ENCODE measurements at places on chromosomes 5 and 9.
A peak's percentile ranks its signal among the peaks of the same experiment; 100 is the strongest.

- DNase-seq, result no peak
Measured at GRCh38 chr5:151064916-151065499, 15.8 kb downstream of the TNIP1 start.

DNA sequence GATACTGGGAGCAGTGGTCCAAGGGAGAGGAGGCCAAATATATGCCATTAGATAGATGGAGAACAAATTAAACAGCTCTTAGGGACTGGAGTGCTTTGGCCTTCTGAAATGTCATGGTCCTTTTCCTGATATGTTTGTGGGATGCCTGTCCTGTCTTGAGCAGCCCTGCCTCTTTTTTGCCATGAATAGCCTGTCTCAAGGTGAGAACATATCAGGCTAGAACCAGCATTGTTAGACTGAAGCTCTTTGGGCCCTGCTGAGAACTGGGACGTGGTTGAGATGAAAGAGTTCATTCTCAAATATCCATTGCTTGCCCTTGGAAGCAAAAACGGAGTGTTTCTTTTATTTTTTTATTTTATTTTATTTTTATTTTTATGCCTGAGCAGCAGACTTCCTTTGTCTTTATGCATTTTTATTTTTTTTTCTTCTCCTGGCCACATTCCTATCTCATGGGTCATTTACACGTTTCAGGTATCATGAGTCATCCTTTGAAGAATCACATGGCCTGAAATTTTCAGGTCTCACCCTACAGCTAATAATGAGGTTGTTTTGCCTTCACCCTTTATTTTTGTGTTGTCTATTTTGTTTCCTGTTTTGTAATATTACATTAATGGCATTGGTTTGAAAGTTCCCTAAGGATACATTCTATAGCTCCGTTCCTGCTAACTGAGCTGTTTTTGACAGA lies 371.4 kb downstream of the PSAT1 start:
- DNase-seq, result no peak

- no peak for DNase-seq
Measured at GRCh38 chr9:19901586-19901985, 112.7 kb upstream of the SLC24A2 start.

- no peak for DNase-seq
Measured at GRCh38 chr5:135178476-135179155, 144.6 kb upstream of the PITX1 start.

- no peak for DNase-seq
Measured at GRCh38 chr5:65808818-65809217, 86.8 kb downstream of the NLN start.

- no peak for DNase-seq
Measured at GRCh38 chr5:181223058-181223728, at the start of gene TRIM41. TRIM41 (plus strand) TSS chr5:181223281; CDS start chr5:181224000, 719 bp downstream.

DNA sequence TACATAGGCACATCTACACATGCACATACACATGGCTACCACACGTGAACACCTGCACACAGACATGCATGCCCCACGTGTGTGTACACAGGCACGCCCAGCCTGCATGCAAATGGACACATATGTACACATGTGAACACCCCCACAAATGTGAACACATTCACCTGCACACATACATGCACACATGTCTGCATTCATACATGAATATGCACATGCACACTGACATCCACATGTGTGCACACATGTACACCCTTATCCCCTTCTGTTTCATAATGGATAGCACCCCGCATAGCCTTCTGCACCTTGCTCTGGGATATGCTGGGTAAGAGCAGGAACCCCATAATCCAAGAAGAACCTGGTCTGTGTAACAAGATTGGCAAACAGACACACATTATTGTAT lies 66.2 kb downstream of the WNK2 start:
- DNase-seq, result no peak

- DNase-seq, result no peak
Measured at GRCh38 chr9:28407351-28407750, 834.1 kb upstream of the C9orf72 start.

- DNase-seq, result peak; percentile 3
Measured at GRCh38 chr5:64417390-64417789, 88.4 kb upstream of the RGS7BP start.

DNA sequence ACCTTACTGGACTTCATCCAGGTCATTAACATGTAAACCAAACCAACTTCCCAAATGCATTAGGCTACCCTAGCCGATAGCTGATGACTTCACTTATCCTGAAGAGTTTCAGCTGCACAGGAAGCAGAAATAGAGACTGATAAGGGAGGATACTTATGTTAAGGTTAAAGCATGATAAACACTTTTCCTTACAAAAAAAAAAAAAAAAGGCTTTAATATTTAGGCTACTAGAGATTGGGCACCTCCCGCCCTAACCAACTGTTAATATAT lies 1.6 kb upstream of the MEF2C start:
- DNase-seq, result no peak

DNA sequence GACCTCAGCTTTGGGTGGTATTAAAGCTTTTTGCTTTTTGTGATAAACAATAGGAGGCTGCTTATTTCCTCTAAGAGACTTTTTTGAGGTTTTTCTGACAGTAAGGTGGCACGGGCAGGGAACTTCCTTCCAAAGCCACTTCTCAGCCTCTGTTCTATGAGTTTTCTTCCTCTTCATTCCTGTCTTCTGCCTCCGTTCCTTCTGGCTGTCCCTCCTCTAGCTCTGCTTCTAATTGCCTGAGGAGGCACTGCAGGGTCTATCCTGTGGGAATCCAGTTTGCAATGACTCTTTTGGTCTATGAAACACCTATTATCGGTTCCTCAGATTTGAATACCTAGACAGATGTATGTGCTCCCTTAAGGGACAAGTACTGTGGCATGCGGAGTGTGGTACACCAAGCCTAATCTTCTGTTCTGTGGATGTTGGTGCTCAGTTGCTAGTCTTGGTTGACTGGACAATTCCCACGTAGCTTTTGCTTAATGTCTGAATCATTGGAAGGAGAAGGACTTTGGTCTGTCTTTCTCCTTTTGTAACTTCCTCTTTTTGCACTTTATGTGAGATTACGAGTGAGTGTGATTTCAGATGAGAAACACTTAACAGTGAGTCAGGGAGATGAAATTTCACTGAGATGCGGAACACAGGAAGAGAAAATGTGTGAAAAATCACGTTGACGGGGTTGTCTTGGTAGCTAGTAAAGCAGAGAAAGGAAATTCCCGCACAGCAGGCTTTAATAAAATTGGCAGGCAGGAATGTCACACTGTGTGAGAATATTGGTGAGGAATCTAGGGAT lies 305.2 kb downstream of the EFNA5 start:
- DNase-seq, result no peak

DNA sequence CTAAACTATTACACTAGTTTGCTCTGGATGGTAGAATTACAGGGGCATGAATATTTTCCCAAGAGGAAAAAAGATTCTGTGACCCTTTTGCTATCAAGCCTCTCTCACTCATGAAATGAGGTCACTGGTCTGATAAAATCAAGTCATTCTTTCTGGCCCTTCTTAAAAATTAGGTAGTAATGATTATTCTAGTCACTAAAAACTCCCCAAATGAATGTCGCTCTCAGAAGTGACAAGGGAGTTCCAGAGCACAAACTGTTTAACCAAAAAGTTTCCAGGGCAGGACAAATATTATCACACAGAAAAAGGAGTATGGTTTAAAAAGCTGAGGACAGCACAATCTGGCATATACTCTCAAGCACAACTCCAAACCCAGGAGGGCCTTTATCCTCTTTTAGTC lies 12.5 kb downstream of the ERMP1 start:
- DNase-seq, result no peak

DNA sequence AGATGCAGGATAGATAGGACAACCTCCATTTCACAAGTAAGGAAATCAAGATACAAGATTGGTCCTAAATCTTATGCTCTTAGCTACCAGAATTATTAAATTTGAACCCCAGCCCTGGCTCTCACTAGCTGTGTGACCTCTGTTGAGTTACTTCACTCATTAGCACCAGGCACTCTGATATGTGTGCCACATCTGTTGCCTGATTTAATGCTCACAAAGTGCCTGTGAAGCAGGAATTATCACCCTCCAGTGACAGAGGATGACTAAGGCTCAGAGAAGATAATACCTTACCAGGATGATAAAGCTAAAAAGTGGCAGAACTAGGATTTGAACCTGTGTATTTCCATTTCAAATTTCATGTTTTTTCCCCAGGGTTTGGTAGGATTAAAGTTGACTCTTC lies 110.0 kb downstream of the PLPPR1 start:
- DNase-seq, result no peak

- no peak for DNase-seq
Measured at GRCh38 chr9:38432922-38433510, 8.8 kb upstream of the IGFBPL1 start.

GRCh38 chr9:21931428-21931827 lies 62.8 kb downstream of the CDKN2A start:
- DNase-seq, result no peak

GRCh38 chr9:132854832-132855231 lies 23.3 kb downstream of the AK8 start:
- DNase-seq, result no peak

DNA sequence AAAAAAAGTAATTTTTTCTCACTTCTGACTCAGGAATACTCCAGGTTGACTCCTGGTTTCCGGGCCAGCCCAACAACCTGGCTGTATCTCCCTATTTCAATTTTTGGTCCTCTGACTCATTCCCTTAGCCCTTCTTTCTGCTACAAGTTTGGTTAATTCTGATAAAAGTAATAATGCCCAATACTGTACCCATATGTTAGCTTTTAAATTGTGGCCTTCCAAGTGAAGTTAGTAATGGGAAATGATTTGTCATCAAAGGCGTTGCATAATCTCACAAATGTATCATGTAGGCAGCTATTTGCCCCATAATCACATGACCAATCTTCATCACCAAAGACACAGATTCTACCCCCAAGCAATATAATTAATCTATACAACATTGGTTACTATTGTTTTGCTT lies 31.1 kb upstream of the BNC2 start:
- DNase-seq, result no peak

DNA sequence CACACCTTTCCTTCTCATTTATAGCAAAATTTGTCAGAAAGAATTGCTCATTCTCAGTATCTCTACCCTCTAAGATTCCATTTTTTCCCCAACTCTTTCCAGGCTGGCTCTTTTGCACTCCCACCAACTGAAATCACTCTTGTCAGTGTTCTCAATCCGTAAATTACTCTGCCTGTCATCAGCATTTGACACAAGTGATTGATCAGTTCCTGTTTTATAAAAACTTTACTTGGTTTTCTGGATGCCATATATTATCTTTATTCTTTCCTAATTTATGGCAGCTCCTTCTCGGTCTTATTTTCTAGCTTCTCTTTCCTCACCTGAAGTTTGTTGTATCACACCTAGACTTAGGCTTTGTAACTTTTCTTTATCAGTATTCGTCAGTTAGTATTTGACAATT lies 16.4 kb downstream of the DENND4C start:
- no peak for DNase-seq

- DNase-seq, result no peak
Measured at GRCh38 chr5:29992248-29992647, 1201.2 kb upstream of the CDH6 start.

- DNase-seq, result no peak
Measured at GRCh38 chr5:56639476-56639875, 175.9 kb upstream of the MAP3K1 start.

DNA sequence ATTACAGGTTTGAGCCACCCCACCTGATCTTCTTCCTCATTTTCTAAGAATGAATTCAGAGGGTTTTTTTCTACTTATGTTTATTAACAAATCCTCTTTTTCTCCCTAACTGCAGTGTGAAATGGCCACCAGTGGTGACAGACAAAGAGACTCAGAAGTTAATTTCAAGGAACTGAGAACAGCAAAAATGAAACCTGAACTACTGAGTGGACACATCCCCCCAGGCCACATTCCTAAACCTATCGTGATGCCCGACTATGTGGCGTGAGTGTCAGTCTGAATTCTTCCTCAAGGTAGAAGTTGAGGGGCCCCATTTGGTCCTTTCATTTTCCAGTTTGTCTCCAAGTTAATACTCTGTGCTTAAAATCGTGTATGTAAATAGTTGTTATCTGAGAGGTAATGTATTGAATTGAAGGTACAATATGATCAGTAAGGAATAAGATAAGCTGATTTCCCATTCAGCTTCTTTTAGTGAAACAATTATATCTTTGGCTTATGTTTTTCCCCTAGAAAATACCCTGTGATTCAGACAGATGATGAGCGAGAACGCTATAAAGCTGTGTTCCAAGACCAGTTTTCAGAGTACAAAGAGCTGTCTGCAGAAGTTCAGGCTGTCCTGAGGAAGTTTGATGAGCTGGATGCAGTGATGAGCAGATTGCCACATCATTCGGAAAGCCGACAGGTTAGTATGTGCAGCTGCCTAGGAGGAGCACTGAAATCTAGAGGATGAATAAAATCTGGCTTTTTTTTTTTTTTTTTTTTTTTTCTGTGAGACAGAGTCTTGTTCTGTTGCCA lies 17.7 kb downstream of the MARVELD2 start:
- DNase-seq, result no peak

DNA sequence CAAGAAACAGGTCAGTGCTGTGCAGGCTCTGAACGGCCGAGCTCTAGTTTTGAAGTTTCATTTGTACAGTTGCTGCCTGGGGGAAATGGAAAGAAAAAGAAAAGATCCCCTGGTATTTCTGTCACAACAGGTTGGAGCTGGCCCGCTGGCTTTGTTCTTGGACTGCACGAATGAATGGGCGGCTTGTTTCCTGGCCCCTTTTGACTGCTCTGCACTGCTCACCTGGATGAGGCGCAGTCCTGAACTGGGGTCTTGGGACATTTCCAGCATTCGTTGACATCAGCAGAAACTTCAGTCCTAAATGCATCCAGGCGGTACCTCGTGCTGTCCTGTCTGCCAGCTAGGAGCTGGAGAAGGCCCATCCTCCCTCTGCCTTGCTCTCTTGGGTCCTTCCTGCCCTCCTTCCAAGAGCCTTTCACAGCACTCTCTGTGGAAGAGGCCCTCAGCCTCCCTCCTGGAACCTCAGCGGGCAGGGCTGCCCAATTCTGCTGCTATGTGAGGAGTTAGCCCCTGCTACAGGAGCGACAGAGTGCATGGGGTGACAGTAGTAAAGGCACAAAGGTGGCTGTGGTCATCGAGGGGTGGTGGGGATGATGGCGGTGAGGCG lies 189.2 kb downstream of the FSTL4 start:
- no peak for DNase-seq

DNA sequence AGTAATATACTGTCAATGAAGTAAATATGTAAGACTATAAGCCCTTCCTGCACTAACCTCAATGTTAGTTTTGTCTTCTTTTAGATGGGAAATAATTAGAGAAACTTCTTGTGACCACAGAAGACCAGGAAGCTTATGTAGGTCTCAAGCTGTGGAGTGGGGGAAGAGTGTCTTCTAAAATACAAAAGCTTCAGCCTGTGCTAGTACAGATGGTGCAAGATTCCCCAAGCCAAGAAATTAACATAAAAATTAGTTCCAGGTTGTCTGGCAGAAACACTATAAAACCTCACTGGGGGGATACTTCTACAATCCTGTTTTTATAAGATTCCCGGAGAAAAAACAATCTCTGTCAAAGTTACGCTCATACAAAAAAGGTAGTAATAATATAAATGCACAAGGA lies 103.6 kb downstream of the FNBP1 start:
- no peak for DNase-seq

DNA sequence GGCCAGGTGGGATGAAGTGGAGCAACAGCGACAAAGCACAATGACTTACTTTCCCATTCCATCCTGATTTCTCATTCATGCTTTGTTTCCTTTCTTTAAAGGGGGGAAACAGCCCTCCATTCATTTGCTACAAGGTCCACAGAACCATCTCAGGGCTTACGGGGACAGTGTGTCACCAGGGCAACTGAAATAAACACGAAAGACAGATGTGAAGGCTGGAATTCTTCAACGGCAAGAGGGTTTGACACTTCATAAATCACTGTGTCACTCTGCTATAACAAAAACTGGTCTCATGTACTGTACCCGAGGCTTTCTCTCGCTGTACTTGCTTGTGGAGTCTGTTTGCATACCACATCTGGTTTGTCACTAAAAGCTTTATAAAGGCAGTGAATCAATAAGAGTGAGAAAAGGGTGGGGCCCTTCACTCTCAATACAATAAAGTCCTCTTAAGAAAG lies 150.8 kb downstream of the EFNA5 start:
- DNase-seq, result peak; percentile 68
